ENCODE measurements at places on chromosomes 12 and 14.
A peak's percentile ranks its signal among the peaks of the same experiment; 100 is the strongest.

DNA sequence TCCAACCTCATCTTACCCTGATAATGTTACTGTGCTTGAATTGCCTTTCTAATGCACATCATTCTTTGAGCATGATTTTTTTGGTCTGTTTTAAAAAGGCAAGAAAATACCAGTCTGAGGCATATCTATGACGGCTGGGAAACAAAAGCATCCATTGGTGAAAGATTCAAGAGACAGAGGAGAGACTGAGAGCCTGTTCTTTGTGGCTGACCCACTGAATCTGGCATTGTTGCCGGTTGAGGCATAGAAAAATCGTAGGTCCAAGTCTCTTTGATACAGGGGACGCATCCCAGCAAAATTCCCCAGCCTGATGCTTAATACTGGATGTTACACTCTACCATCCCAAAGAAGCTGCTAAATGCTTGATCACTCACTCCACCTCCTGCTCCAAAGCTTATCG is 2.9 kb upstream of the KLHL42 start:
- no peak for DNase-seq

DNA sequence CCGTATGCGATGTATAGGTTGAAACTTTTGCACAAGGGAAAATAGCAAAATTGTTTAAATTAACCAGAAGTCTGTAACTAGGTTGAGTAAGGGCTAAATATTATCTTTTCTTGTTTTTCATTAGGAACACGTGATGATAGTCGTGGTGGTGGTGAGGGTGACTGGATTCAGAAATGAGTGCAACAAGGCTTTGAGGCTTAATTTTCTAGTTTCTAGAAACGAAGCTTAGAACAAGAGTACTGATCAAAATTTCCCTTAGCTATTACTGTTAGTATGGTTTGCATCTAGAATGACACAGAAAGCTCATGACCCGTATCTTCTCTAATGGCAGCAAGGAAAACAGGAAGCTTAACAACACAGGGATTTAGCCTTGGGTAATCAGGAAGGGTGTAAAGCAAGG is 7.0 kb downstream of the SLIRP start:
- no peak for DNase-seq

- DNase-seq, result no peak
Observed at GRCh38 chr12:20232931-20233675, 135.2 kb upstream of the PDE3A start.

DNA sequence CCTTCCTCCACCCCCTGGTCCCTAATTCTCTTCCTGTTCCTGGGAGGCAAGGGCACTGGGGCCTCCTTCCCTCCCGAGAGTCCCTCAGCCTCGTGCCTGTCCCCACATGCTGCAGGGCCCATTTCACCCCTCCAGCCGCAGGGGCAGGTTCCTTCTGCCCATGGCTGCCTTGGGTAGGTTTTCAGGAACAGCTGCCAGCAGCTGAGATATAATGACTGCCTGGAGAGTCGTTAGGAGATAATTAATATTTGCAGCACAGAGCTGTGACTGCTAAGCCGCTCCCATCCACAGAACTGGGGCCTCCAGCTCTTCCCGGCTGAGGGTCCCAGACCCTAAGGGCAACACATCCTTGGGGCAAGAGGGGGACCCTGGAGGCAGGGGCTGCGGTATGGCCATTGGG is 211.9 kb upstream of the LHX5 start:
- no peak for DNase-seq

DNA sequence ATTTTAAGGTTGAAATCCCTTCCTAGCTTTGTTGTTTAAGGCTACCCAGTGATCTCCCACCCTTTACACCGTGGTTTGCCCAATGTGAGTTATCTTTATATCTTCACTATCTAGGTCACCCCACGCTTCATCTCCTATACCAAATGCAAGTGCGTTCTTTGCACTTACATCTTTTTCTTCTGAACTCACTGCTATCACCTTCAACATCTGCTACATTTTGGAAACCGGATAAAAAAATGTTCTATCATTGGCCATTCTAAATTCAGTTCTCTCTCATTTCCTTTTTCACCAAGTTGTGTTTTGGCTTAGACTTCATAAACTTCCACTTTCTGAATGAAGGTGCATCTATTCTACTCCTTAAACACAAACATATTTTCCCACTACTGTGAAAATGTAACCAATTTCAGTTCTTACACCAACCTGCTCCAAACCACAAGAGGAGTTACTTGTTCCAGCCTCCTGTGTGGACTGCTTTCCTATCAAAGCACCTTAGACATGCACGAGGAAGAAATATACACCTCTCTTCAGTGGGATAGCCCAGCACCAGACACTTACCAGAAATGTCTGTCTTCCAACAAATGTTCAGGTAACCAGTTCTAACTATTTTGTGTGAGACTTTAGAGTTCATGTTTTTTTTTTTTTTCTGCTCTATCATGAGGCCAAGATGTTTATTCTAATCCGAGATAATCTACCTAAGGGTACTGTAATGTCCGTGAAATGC is 21.9 kb downstream of the CLEC9A start:
- no peak for DNase-seq

DNA sequence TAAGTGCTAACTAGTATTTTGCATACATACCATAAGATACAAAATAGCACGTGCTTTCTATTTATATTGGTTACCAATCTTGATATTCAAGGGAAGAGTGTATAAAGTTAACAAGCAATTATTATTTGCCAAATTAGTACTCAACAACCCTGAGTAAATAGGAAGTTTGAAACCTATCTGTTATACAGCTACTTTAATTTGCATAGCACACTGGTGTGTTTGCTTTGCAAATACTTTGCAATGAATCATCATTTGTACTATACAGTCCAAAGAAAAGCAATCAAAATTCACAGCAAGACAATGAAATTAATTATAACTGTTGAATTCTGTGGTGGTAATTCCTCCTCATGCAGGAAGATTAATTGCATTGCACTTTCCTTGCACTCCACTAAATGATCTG is 469.1 kb downstream of the PRKD1 start:
- DNase-seq, result no peak

GRCh38 chr14:33596211-33597080 is 354.4 kb downstream of the EGLN3 start:
- DNase-seq, result no peak

GRCh38 chr14:66137081-66137480 is 349.1 kb upstream of the CCDC196 start:
- DNase-seq, result no peak

DNA sequence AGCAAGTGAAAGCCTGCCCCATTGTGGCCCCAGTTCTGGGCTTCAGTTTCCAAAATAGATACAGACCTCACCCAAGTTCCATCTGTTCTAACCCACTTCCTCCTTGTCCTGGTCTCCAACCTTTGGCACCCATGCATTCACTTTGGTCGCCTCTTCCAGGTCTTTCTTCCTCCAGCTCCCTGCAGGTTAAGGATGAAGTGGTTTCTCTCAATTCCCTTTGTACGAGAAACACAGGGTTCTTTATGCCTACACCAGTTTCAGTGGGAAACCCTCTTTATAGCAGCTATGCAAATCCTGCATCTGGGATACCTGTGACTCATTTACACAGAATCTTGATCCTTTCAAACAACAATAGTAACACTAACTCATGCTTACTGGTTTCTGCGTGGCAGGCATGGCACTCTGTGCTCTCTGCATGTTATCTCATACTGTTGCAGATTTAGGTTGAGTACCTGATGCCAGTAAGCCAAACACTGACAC is 110.6 kb upstream of the AMIGO2 start:
- DNase-seq, result no peak

GRCh38 chr14:23058654-23059504 is 1.6 kb upstream of the CDH24 start:
- DNase-seq, result no peak

DNA sequence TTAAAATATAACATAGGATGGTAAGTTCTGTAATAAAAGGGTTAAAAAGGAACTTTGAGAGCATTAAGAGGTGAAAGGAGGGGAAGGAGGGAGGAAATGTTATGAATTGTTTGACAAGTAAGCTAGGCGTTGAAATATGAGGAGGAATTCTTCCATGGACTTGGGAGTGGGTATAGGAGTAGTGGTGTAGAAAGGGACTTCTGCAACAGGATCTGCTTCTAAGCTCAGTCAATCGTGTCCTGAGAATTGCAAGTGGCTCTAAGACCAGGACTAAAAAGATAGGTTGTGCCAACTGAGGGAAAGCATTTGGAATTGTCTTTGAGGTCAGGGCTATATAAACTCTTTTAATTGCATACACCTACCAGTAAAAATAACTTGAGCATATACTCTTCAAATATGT is 74.1 kb upstream of the SLC38A2 start:
- DNase-seq, result no peak

GRCh38 chr12:78187741-78188140 is 357.0 kb downstream of the NAV3 start:
- no peak for DNase-seq

DNA sequence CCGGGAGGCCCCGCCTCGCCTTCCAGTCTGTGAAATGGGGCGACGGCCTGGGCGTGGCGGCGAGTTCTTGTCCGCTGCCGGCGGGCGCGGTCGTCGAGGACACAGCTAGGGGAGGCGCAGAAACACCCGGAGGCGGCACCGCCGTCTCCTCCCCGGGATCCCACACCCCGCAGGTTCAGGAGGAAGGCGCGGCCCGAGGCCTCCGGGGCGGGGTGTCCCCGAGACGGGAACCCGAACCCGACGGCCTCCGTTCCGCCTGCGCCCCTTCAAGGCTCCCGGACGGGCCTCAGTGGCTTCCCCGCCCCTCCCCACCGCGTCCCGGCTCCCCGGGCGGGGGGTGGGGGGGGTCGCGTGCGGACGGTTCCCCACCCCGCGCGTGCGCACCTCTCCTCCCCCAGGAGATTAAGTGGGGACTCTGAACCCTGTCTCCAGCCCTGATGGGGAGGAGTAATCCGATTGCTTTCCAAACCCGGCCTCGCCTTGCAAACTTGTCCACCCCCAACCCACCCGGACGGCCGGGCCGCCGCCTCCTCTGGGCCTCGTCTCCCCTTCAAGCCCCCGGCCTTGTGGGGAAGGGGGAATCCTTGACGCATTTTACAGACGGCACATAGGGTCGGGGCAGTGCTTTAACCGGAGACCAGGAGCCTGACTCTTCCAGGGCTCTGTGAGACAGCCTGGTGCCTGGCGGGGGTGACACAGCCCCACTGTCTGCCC is 35.3 kb upstream of the ANKRD9 start:
- peak; percentile 18 for DNase-seq

DNA sequence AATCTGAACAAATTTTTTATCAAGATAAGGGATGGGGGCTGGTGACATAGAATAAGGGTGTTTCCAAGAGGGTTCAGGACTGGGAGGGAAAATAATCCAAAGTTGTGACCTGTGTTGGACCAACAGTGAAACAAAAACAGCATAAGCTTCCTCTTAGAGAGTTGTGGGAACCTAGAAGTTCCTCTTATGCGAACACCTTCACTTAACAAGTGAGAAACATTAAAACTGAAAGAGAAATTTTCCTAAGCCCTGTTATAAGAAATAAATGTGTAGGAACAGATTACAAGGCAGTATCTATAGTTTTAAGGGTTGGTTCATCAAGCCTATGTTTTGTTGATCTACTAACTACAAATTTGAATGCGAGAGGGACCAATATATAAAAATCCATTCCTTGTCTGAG is 58.4 kb downstream of the LLPH start:
- DNase-seq, result no peak

- no peak for DNase-seq
Observed at GRCh38 chr12:129670256-129670920, 233.4 kb downstream of the TMEM132D start.

DNA sequence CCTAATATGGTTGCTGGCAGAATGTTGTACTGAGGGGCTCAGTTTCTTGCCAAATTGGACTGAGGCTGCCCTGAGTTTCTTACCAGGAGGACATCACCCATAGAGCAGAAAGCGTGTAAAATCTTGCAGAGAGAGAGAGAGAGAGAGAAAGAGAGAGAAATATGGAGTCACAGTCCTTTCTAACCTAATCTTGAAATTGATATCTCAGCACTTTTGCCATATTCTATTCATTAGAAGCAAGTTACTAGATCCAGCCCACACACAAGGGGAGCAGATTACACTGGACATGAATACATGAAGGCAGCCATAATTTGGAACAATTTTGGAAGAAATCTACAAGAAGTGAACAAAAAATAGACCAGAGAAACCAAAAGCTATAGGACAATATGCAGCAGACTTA is 4.1 kb upstream of the CD163L1 start:
- DNase-seq, result no peak

GRCh38 chr14:62443796-62444195 is 601.5 kb downstream of the KCNH5 start:
- no peak for DNase-seq

GRCh38 chr12:51082561-51083125 is 753 bp downstream of the CSRNP2 start:
- no peak for DNase-seq

GRCh38 chr12:119915894-119916510 is 38.9 kb upstream of the CIT start:
- no peak for DNase-seq
